Ovary (tissue), 10 donors: ENCODE measurements at places on chromosomes 12 and 14.

DNA sequence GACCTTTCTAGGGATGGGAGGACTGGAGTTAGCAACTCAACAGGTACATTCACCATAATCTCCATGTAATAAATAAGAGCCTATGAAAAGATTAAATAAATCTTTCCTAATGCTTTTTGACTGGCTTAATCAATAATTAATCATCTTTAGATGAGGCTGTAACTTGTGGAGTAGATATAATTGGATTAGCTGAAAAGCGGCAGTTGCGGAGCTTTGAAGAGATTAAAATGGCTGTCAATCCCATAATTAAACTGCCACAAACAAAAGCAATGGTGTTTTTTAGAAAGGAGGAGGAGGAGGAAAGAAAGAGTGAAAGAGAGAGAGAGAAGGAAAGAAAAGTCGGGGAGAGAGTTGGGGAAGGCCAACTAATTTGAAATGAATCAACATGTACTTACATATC lies 70.7 kb upstream of the TMEM263 start:
- no peak for DNase-seq

- no peak for DNase-seq
These were observed 40.1 kb downstream of the VWF start for GRCh38 chr12:6084261-6084968.

DNA sequence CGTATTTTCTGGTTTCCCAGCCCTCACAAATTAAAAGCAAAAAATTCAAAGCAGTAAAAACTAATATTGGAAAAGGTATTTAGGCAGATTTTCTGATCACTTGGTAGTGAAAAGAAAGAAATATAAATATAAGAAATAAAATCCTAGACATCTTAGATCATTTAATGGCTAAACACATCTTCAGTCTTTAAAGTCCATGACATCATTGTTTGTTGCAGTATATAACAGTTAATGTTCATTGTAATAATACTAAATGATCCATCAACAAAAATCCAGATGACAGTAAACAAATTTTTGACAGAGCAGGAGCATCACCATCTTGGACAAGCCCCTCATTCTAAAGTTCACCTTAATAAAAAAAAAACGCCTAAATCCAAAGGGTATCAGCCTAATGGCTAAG lies 29.2 kb upstream of the CAPRIN2 start:
- DNase-seq, result no peak

GRCh38 chr12:6664902-6665301 lies 2.0 kb upstream of the ING4 start:
- no peak for DNase-seq

DNA sequence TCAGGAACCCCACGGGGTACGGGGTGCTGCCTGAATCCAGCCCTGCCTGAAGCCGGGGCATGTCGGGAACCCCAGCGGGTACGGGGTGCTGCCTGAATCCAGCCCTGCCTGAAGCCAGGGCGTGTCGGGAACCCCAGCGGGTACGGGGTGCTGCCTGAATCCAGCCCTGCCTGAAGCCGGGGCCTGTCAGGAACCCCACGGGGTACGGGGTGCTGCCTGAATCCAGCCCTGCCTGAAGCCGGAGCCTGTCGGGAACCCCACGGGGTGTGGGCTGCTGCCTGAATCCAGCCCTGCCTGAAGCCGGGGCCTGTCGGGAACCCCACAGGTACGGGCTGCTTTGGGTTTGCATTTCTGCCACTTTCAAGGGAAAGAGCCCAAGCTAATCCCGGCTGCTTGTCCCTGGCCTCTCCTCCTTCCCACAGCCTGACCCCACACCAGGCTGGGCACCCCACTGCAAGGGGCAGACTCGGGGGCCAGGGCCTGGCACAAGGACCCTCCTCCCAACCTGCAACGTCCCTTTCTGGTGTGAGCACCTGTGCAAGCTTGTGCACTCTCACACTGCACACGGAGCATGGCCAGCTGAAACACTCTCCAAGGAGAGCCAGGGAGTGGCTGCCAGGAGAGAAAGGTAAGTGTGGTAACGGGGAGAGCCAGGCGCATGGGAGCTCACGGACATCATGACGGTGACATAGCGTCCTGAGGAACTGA lies 5.6 kb upstream of the FBRSL1 start:
- no peak for DNase-seq

- peak; percentile 13 for DNase-seq
These were observed 51.3 kb downstream of the IFNG-AS1 start for GRCh38 chr12:68040450-68041075.

GRCh38 chr14:61713724-61714437 lies 18.6 kb downstream of the HIF1A start:
- DNase-seq, result no peak

DNA sequence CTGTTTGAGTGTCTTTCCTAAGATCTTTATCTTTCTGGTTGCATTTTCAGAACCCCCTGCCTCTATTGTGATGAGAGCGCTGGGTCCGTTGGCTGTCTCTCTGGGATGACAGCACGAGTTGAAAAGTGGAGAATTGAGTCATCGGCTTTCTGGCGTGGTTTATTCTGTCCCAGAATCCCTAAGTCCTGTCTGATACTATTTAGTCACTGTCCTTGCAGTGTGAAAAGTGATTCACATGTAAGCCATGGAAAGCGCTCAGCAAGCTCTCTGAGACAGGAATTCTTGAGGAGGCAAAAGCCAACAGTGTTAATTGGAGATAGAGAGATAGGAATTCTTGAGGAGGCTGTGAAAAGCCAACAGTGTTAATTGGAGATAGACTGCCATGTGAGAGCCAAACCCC lies 121.7 kb downstream of the CHST11 start:
- DNase-seq, result no peak

GRCh38 chr12:4562034-4562657 lies at the start of gene DYRK4:
Gene DYRK4, plus strand, starts transcription at chr12:4562208. Its CDS starts 38 bp downstream, at chr12:4562246.
- DNase-seq, result peak; percentile 77

GRCh38 chr12:29726321-29726692 lies 57.4 kb downstream of the TMTC1 start:
- no peak for DNase-seq

DNA sequence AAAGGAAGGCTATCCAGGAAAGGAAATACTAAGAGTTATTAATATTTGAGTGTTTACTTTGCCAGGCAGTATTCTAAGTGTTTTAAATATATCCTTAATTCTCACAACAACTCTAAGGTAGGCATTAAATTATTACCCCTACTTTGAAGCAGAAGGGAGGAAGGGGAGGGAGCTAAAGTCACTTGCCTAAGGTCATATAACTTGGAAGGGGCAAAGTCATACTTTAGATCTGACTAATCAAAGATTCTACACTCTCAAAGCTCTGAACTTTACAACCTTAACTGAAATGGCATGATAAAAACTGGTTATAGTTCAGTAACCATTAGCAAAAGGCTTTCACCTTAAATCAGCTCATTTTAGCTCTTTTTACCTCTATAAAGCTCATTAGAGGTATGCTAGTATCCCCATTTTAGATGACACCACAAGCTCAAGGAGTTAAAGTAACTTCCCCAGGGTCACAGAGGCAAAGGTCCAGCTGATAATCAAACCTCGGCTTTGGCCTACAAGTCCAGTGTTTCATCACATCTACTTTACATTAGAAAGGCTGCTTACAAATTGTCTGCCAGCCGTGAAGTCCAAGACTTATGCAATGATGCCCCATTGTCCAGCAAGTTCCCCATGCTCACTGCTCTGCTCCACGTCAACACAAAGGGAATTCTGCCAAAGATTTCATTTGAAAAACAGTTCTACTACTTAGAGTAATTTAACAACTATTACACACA lies 223.9 kb downstream of the MED13L start:
- peak; percentile 53 for DNase-seq

GRCh38 chr12:92404921-92405320 lies 259.3 kb upstream of the BTG1 start:
- DNase-seq, result no peak

DNA sequence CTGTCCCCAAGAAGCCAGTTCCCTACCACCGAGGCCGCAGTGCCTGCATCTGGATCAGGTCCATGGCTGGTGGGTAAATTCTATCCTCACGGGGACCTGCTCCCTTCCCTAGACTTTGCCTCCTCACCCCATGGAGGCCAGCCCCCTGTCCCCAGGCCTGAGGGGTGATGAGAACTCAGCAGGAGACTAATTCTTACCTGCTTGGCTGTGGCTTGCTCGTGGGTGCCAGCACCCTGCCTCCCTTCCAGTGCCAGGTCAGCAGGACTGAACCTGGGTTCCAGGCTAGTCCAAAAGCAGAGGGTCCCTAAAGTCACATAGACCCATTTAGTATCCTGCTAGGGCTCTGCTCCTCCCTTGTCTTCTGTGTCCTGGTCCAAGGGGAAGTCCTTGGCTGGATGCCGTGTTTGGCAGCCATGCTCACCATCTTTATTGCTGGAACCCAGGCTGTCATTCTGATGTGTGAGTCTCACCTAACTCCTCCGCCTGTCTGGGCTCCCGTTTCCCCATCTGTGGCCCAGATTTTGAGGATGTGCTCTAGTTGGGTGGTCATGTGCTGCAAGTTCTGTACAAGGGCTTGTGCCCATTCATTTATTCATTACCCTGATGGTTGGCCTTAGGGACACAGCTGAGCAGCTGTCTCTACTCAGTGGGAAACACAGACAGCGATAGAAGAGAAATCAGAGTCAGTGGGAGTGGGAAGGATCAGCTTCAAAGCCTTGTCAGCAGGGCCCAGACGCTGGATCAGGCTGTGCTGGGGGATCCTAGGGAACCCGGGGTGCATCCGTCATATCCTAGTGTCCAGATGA lies 949 bp downstream of the PLBD2 start:
- peak; percentile 79 for DNase-seq

DNA sequence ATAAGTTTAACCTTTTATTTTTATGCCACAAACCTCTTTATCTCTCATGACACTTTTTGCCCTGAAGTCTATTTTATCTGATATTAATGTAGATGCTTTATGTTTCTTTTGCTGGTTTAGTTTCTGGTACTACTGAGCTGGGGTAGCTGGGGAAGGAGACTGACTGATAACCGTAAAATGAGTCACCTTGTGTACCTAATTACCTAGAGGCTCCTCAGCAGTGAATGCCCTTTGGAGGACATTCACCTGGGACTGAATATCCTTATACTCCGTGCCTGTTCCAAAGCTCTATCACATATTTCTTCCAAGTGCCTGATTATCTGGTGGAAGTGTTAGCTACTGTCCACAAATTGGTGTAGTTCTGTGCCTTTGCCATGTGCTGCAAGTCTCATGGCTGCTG lies 13.9 kb downstream of the ATL1 start:
- no peak for DNase-seq
